ENCODE measurements at places on chromosomes 12 and 14. TPM values are rescaled to one million over a fixed set of nuclear protein-coding genes. Genes with fewer than 3 reads are reported as not detected.

- DNase-seq: no peak
Measured at GRCh38 chr12:2855546-2855945, 1.3 kb downstream of the TEX52 start.

DNA sequence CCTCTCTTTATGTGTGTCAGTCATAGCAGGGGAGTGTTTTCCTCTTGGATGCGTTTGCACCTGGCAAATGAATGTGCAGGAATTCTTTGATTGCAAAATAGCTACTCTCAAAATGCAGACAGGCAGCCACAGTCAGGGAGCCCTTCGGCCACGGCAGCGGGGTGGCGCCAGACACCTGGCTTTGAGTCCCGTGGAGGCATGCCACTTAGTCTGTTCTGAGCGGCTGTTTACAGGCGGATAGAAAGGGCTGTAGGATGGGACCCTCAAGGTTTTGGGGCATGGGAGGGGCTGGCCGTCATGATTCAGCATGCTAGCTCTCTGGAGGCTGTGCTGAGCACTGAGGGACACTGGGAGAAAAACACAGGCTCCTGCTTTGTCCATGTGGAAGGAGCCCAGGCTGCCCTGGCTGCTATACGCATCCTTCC lies 117.1 kb downstream of the SLC25A47 start:
- peak; percentile 94 for DNase-seq

DNA sequence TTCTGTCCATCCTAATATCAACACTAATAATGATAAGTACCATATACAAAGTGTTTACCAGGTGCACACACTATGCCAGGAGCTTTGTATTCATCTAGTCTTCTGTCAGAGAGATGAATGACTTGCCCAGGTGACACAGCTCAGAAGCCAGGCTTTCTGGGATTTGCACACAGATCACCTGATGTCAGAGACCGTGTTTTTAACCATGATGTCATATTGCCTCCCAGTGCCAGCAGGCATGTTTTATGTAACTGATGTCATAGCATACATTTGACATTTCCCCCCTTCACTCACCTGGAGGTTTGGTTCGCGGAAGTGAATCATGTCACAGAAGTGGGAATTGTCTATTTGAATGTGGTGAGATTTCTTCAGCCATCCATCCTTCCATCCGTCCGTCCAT lies 5.7 kb downstream of the WSCD2 start:
- no peak for DNase-seq

GRCh38 chr12:87217491-87217890 lies 811.7 kb downstream of the C12orf50 start:
- DNase-seq: no peak

DNA sequence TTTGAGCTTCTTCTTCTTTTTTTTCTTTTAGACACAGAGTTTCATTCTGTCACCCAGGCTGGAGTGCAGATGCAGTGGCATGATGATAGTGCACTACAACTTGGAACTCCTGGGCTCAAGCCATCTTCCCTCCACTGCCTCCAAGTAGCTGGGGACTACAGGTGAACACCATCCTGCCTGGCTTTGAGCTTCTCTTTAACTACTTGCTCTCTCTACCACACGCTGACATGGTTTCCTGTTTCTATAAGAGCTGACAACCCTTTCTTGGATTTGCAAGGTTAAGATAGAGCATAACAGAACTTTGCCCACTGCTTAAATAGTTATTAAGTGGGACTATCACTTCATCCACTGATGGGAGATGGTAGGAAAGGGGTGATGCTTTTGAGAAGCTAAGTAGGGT lies 82.4 kb upstream of the SLC38A2 start:
- DNase-seq: no peak

The TMEM233 gene
- 2.7 TPM for total RNA-seq

- DNase-seq: no peak
Measured at GRCh38 chr12:122201381-122201780, 2.1 kb upstream of the B3GNT4 start.

GRCh38 chr14:58796242-58797009 lies 158.7 kb downstream of the DACT1 start:
- no peak for DNase-seq

DNA sequence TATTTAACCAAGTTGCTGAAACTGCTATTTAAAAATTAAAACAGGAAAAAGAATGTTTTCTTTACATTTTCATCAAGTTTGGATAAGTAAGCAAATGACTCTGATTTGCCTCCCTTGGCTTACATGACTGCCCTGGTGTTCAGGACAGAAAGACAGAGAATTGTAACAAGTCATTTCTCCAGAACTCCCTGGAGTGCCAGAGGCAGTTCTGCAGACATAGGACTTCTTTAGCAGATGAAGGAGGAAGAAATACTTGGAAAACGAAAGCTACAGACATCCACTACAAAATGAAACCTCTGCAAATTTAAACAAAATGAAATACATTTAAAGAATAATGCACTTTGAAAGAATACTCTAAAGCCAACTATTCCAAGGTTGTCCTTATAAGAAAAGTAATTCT lies 253.9 kb downstream of the LRFN5 start:
- DNase-seq: no peak

DNA sequence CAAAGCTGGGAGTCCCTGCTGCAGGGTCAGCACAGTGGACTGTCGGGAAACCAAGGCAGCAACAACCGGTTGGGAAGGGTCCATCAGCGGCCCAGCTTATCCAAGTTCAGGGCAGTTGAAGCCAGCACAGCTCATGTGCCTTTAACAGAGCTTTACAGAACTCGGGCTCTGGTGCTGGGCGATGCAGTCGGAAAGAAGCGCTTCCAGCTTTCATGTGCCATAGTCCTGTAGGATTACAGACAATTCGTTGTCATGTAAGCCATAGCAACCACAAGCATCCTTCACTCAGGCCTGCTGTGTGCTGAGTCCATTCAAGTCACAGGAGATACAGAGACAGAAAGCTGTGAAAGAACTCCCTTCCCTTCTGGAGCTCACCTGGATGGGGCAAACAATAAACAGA lies 3.5 kb upstream of the FAM181A start:
- no peak for DNase-seq

- DNase-seq: no peak
Measured at GRCh38 chr12:108580531-108580930, 17.4 kb downstream of the TMEM119 start.

The TCL1B gene
- 0.42 TPM for total RNA-seq

DNA sequence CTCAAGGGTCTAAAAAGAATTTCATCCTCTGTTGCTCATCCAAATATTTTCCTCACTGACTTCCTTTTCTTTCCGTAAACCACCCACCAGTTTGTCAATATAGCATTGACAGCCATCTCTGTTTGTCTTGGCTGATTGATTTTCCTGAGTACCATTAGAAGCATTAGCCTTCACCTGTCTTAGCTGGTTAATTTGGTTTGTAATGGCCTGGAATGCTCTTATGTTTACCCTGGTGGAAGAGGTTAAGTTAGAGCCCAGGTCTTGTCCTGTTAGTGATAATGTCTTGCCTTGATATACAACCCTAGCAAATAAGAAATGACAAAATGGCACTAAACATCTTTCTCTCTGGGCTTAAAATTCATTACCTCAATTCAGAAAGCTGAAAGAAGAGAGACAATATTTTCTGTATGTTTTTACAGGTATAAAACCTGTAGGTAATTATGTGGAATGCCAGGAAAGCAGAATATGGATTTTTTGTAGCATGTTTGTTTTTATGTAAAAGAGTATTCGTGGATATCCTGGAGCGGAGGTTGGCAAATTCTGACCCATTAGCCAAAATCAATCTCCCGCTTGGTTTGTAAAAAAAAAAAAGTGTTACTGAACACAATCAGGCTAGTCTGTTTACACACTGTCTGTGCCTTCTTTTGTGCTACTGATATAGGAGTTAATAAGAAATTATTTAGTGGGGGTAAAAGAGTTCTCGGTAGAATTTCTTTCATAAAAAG lies 224.4 kb upstream of the DAAM1 start:
- DNase-seq: no peak

GRCh38 chr12:118850244-118850825 lies 131.0 kb upstream of the SRRM4 start:
- no peak for DNase-seq

GRCh38 chr14:83994020-83994419 lies 1535.9 kb upstream of the FLRT2 start:
- DNase-seq: no peak

- DNase-seq: peak; percentile 34
Measured at GRCh38 chr14:58571769-58572472, 65.8 kb upstream of the DACT1 start.

DNA sequence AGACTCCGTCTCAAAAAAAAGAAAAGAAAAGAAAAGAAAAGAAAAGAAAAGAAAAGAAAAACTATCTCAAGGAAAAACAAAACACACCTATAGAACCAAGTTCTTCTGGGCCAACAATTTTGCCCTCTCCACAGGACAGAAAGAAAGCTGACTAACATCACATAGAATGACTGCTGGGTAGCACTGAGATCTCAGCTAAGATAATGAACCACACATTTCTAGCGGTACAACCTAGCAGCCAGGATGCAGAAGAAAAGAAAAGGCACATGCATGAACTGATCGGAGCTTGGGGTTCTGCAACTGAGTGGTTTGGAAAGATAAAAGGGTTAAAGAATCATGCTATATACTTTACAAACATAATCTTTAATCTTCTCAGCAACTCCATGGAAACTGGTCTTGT lies 19.5 kb downstream of the TMED10 start:
- DNase-seq: no peak

DNA sequence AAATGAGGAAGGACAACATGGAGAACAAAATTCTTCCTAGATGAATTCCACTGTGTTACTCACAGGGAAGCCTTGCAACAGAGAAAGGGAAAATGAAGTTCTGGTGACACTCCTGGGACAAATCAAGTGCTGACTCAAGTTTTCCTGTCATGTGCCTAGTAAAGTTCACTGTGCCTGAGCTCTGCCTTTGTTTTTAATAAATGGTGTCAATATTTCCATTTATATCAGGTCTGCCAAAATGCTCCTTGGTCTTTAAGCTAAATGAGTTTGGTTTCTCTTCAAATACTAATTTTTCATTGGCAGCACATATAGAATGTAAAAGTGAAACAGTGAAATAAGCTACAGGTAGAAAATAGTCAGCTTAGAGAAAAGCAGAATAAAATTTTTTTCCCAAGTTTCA lies 33.0 kb downstream of the HIGD1C start:
- DNase-seq: peak; percentile 10

The SOX5 gene
- 2.0 TPM for total RNA-seq

The KLRB1 gene
- total RNA-seq: not detected

DNA sequence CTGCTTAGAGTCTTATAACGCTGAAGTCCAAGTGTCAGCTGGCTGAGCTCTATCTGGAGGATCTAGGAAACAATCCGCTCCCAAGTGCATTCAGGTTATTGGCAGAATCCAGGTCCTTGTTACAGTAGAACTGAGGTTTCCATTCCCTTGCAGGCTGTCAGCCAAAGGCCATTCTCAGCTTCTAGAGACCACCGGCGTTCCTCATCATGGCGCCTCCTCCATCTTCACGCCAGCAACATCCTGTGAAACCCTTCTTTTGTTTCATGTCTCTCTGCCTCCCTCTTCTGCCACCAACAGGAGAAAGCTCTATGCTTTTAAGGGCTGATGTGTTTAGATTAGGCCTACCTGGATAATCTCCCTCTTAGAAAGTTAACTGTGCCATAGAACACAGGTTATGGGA lies 133.0 kb upstream of the RASSF8 start:
- no peak for DNase-seq

DNA sequence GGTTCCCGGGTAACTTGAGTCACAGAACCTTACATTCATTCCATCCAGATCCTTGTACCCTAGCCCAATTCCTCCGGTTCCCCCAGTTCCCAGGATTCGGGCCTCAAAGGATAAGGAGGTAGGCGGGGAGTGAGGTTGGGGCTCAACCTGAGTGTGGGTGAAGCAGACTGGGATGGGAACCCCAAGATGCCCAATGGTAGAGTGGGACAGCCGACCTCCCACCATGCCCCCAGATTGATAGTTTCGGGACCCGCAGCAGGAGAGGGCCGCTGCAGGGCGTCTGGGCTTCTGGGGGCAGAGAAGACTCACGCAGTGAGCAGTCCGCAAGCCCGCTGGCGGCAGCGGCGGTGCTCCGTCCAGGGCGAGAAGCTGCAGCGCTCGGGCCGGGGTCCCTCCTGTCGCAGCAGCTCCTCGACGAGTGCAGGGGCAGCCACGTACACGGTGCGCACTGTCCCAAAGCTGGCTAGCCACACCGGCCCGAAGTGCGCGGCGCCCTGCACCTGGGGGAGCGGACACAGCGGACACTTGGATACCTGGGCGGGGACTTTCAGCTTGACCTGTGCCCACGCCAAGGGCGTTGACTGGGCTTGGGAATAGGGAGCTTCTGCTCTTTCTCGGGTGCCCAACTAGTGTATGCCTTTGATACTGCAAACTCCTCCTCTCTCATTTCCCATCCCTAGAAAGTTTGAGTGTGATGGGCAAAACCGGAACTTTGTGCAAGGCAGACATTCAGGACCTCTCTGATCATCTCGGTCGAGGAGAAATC lies 997 bp downstream of the CYP27B1 start:
- DNase-seq: peak; percentile 27

- no peak for DNase-seq
Measured at GRCh38 chr14:61872452-61872851, 110.2 kb downstream of the SNAPC1 start.

The FAM186B gene
- 0.30 TPM for total RNA-seq

DNA sequence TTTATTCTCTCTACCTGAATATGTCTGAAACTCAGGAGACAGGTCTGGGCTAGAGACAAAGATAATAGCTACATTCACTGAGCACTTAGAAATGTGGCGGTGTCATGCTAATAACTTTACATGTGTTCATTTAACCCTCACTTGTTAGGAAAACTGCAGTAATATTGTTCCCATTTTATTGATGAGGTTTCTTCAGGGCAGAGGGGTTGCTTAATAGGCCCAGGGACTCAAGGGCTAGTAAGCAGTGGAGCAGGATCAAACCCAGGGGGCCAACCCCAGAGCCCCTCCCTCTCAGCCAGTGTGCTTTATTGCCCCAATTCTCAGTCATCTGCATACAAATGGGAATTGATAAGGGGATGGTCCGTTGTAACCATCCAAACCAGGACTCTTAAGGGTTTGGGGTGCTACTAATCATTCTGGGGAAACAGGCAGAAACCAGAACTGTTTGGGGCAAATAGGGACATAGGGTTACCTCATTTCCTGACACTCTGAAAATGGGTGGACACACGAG lies 142.8 kb upstream of the AMIGO2 start:
- DNase-seq: no peak

GRCh38 chr12:23949348-23950209 lies at the start of gene SOX5:
Gene SOX5 (minus strand): TSS chr12:23949670. CDS start chr12:23949601, 69 bp downstream.
- DNase-seq: peak; percentile 57

GRCh38 chr14:90837355-90837754 lies 21.1 kb upstream of the TTC7B start:
- no peak for DNase-seq

GRCh38 chr14:22070119-22070982 lies 396.7 kb upstream of the OR4E1 start:
- DNase-seq: peak; percentile 70

DNA sequence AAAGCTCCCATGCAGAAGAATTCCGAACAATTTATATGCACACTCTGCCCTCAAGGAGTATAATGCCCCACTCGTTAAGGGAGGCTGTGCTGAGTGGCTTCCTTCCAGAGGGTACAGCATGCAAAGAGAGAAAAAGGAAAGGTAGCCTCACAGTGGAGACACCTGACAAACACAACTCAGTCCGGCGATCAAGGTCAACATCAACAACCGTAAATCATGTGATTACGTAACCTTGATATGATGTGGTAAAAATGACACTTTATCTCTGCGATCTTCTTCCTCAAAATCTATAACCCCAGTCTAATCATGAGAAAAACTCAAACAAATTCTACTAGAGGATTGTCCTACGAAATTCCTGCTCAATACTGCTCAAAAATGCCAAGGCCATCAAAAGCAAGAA lies 400.5 kb upstream of the CCDC196 start:
- no peak for DNase-seq

The SRGAP1 gene
- 0.91 TPM for total RNA-seq

GRCh38 chr14:81219759-81220579 lies 790 bp downstream of the GTF2A1 start:
- peak; percentile 50 for DNase-seq

The PLXNC1 gene
- 4.0 TPM for total RNA-seq
